CD4-positive, alpha-beta T cell treated with Interleukin-21 for 1 hour (primary cell): ENCODE measurements at places on chromosomes 13 and 19.

DNA sequence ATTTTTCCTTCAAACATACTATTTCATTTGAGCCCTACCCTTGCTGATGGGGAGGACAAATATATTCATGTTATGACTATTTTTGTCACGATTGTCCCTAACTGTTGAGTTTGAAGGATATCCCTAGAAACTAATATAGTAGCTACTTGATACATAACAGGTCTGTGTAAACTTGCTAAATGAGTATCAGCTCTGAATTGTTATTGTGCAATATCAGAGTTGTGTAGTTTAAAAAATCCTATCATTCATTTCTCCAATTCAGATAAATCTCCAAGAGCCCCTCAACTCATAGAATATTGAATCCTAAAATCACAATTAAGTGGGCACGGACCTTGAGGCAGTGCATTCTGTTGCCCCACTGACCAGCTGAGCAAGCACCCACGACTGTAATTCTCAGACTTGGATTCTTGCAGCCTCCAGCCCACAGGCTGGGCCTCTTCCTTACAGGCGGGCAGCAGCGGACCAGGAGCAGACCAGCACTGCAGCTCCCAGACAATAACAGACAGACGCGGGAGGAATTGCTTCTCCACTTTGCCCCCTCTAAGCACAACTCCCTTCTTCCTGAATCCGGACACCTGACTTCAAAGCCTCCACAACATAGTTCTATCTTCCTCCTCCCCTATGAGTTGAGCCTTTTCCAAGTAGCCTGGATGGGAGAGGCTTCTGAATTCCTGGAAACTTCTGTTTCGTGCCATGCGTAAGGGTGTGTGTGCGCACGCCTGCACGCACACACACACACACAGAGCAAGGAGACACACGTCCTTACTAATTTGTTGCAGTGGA, 337.6 kb upstream of the ARGLU1 start:
- DNase-seq: no peak

DNA sequence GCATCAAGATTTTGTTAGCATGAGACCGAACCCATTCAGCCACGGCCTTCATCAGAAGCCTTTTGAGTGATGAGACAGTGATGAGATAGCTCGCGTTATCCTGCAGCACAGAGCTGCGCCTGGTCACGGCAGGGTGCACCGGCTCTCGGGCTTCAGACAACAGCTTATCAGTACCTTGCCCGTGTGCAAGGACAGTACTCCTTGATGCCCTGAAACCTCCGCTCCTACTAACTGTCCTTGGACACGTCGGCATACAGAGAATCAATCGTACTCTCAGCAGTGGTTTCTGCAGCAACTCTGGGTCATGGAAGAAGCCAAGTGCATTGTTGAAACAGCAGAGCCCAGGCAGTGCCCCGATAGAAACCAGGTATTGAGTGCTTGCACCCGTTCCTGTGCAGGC, 40.7 kb downstream of the IRS2 start:
- no peak for DNase-seq

DNA sequence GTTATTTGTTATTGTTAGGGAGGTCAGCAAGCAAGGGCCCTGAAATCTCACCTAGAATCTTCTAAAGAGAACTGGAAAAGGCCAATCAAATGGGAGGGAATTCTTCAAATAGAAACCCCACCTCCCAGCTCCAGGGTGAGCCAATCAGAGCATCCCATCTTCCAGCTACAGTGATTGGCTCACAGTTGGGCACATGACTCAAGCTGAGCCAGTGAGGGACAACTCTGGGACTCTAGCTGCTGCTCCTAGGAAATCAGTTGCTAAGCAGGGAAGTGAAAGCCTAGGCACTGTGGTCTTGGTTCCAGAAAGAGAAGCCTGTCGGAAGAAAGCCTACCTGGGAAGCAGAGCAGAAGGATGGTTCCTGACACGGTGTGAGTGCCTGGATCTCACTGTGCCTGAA, 13.4 kb downstream of the TM6SF2 start:
- DNase-seq: no peak

DNA sequence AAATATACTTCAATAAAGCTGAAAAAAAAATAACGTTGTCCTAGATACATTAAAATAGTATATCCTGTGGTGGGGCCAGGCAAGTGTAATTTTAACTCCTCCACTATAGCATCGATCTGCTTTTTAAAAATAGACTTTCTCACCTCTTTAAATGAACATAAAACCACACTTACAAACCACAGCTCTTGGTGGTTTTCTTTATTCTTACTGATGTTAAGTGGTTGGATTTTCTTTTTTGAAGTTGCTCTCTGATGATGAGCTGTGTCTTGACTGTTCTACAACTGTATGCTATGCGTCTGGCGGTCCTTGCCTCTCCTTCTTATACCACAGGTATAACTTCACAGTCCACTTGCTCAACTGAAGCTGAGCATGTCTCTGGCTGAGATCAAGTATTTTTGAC, 721.5 kb upstream of the KLHL1 start:
- DNase-seq: no peak

- DNase-seq: no peak
These were observed 191.0 kb upstream of the HTR2A start for GRCh38 chr13:47087841-47088240.

DNA sequence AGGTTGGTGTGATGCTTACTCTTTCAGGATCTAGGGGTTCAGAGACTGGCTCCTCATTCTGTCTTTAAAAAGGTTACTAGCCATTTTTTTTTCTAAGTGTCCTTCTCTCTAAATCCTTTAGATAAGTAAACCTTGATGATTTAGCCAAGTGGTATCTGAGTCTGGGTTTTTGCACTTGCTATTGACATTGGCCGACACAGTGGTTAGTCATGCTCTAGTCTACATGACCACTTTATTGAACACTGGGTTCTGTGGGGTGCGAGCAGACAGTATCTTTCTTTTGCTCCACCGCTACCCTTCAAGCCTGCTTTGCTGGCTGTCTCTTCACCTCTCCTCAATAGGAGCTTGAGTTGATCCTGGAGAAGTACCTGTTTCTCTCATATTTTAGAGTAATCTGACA, 6.2 kb upstream of the NUP58 start:
- no peak for DNase-seq
